ENCODE measurements at places on chromosomes 6 and 20.

DNA sequence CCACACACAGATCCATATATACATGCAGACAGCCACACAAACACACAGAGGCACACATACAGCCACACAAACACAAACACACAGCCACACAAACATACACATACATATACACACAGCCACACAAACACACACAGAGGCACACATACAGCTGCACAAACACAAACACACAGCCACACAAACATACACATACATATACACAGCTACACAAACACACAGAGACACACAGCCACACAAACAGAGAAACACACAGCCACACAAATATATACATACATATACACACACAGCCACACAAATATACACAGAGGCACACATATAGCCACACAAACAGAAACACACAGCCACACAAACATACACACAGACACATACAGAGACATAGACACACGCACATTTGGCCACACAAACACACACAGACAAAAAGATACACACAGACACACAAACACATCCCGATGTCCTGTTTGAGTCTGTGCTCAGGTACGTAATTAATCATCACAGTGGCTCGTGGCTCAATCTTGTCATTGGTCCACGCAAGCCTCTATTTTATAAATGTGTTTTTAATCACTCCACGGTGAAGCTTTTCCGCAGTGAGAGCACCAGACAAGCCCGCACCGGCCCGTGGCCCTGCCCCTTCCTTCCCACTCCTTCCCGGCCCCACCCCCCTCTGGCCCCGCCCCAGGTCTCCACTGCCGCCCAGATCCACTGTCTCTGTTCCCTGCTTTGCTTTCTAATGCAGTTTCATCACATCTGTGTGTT is 135.3 kb downstream of the CDH4 start:
- no peak for DNase-seq

- no peak for DNase-seq
These were observed at the start of gene PTK7 for GRCh38 chr6:43075670-43076463. Gene PTK7, plus strand, starts transcription at chr6:43076314. Its CDS starts 175 bp downstream, at chr6:43076489.

DNA sequence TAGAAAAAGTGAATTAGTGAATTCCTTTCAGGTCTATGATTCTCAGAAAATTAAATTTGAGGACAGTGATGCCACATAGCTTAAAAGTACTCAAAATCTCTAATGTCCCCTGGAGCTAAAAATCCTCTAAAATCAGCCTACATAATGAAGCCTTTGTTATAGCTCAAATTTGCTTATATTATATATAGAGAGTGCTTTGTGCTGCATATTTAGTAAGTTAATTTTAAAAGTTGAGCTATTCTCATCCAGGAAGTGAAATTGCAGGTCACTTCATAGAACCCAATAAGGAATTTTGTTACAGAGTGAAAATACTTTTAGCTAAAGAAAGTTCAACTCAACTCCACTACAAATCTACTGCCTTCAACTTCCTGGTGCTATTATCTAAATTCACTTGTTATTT is 507.5 kb upstream of the MAP3K7 start:
- DNase-seq: no peak

GRCh38 chr6:14863902-14864850 is 381.7 kb upstream of the JARID2 start:
- DNase-seq: no peak

GRCh38 chr6:104623052-104623690 is 236.5 kb downstream of the HACE1 start:
- no peak for DNase-seq

DNA sequence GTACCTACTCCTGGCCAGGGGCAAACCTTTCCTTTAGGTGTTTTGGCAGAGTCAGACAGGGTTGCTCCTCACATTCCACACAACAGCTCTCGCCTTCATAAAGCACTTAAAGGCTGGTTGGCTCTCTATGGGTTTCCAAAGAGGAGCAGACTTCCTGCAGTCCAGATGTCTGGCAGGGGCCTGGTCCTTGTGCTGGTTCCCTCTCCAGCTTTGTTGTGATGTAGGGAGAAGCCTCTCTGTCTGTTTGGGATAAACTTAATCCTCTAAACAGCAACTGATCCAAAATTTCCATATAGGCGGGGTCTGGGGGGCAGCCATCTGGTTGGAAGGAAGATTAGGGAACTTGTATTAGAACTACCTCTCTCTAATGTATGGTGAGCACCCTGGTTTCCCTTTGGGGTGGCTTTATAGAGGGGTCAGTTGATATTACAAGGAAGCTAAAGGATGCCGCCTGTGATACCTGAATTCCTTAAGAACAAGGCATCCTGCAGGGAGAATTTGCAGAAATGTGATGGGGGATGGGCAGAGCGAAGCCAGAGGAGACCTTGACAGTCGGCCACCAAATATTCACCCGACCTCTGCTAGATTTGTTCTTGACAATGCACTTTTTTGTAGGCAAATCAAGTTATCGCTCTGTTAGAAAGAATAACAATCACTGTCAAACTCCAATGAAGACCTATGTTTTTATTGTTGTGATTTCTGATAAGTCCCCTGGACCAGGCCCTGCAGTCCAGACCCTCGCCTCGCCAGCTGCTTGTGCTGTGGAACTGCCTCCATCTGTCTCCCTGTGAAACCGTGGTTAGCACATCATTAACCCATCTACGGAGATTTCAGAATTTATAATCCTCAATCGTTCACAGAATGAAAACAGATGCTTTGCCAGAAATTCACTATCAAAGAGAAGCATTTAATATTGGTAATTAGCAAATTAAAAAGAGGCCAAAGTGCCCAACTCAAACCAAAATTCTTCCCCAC is 94.0 kb upstream of the RALGAPA2 start:
- DNase-seq: no peak

- DNase-seq: no peak
These were observed 751.3 kb upstream of the ADGRB3 start for GRCh38 chr6:67883500-67884366.

GRCh38 chr6:27605401-27606342 is 132.8 kb upstream of the ZNF184 start:
- no peak for DNase-seq

GRCh38 chr20:51424270-51425117 is 118.0 kb downstream of the NFATC2 start:
- no peak for DNase-seq

GRCh38 chr6:33277663-33278391 is 904 bp downstream of the B3GALT4 start:
- DNase-seq: no peak

GRCh38 chr6:159008656-159009288 is 8.8 kb upstream of the RSPH3 start:
- no peak for DNase-seq

- DNase-seq: no peak
These were observed 116.4 kb downstream of the COL9A1 start for GRCh38 chr6:70186461-70186860.

GRCh38 chr6:119728935-119729334 is 379.4 kb upstream of the MAN1A1 start:
- no peak for DNase-seq
